ENCODE measurements at places on chromosomes 6 and 20.

- DNase-seq: no peak
Observed at GRCh38 chr6:96792561-96793190, 44.6 kb downstream of the GPR63 start.

DNA sequence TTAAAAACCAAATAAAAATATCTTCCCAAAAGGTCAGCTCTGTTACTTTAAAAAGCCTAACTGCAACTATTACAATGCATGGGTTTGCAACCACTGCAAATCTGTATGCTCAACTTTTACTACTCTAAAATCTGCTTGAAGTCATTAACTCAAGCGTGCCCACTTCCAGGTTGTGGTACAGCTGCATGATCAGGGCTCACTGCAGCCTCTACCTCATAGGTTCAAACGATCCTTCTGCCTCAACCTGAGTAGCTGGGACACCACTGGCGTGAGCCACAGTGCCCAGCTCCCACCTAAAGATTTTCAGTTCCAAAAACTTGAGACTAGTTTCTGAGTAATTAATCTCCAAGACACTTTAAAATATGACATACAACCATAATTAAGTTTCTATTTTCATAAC lies 8.2 kb downstream of the DIDO1 start:
- no peak for DNase-seq

DNA sequence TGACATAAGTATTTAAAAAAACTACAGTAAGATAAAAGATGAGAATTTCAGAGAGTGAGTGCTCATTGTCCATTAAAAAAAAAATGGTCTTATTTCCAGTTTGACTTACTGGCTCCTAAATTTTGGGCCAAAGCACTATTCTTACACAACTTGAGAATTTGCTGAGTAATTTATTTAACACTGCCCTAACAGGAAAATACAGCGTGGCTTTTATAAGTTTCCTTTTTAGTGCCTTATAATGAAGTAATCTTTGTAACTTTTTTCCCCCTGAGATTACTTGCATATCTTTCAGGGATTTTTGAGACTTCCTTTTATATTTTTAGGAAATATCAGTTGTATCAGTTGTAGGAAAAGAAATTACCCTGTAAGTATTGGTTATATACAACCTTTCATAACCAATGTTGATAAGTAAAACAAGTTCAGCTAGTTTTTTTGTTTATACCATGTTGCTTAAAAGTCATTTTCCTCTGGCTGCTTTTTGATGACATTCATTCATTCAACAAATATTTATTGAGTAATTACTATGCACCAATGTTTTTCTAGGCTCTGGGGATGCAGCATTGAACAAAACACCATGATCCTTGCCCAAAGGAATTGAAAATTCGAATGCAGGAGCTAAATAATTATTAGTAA lies 106.4 kb upstream of the SGK1 start:
- DNase-seq: no peak

DNA sequence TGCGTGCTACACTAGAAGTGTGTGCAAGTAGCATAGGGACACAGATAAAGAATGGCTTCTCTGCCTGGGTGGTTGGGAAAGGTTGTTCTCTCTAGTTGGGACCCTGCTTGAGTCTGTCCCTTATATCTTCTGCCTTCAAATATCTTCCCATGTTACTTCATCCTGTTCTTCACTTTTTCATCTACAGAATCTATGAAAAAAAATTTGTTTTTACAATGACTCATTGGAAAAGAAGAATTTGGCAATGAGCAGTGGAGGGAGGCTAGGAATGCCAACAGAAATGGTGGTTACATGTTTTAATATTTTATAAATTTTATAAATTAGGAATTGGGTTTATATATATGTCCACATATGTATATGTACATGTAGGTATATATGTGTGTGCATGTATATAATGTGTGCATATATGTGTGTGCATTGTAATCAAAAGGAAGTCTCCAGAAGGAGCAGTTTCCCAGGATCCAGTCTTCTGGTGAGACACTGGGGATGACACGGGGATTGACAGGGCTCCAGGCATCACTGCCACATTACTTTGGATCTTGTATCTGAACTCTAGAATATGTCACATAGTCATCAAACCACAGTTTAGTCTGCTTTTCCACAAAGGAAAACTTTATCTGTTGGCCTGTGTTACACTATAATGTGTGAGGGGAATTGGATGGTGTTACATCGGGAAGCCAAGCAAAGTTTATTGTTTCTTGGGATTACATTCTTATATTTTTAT lies 75.3 kb upstream of the RIPOR2 start:
- no peak for DNase-seq

GRCh38 chr6:83696674-83697073 lies 12.2 kb downstream of the SNAP91 start:
- no peak for DNase-seq

- DNase-seq: no peak
Observed at GRCh38 chr6:43725643-43726580, 38.3 kb upstream of the MRPS18A start.

GRCh38 chr20:16930656-16931055 lies 182.5 kb downstream of the OTOR start:
- no peak for DNase-seq

GRCh38 chr20:35329435-35330139 lies 37.4 kb upstream of the FAM83C start:
- DNase-seq: no peak

GRCh38 chr6:167564416-167565250 lies 239.7 kb downstream of the TTLL2 start:
- no peak for DNase-seq

- DNase-seq: no peak
Observed at GRCh38 chr6:13375360-13375878, 47.1 kb upstream of the TBC1D7 start.

- no peak for DNase-seq
Observed at GRCh38 chr6:53264915-53265607, 83.7 kb downstream of the ELOVL5 start.

DNA sequence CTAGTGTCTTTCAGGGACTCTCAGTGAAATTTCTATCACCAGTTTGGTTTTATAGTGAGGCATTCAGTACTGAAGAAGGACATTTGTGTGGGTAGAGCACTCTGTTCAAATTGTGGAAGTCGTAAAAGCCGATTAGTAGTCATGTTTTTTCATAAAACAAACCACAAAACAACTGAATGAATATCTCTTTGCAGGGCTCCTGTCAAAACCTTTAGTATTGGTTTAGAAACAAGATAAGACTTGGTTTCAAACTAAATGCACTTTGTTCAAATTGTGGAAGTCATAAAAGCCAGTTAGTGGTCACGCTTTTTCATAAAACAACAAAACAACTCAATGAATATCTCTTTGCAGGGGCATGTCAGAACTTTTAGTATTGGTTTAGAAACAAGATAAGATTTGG lies 23.8 kb downstream of the ADGRF4 start:
- DNase-seq: no peak

- no peak for DNase-seq
Observed at GRCh38 chr20:43863821-43864544, 50.7 kb upstream of the TOX2 start.

- DNase-seq: no peak
Observed at GRCh38 chr6:30091577-30092381, 16.2 kb upstream of the RNF39 start.

DNA sequence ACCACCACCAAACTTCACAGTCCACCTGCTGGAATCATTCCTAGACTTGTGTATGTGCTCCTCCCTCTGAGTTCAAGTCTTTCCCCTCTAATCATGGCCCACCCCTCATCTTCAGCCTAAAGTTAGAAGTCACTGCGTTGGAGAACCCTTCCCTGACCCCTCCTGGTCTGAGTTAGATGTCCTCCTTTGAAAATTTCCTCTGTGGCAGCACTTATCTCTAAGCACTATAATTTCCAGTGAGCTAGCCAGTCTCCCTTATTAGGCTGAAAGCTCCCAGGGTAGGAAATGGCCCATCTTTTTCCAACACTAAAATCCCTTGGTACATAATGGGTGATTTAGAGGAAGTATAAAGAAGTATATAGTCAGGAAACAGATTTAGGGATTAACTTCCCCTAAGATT lies 63.2 kb downstream of the SESN1 start:
- DNase-seq: no peak

DNA sequence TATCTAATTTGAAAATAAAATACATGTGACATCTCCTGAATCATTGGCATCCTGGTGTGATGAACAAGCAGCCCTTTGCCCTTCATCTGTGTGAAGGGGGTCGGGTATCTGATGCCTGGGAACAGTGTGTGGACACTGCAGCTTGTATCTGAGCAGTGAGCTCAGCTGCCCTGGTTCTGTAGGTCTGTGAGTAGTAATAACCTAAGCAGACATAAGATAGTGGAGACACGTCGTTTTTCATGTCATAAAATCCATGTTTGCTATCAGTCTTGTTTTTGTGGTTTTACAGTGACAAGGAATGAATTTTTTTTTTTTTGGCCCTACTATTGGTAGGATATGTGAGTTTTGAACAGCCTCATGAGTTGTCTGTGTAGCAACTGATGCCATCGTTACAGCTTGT lies 133.0 kb downstream of the JARID2 start:
- no peak for DNase-seq

DNA sequence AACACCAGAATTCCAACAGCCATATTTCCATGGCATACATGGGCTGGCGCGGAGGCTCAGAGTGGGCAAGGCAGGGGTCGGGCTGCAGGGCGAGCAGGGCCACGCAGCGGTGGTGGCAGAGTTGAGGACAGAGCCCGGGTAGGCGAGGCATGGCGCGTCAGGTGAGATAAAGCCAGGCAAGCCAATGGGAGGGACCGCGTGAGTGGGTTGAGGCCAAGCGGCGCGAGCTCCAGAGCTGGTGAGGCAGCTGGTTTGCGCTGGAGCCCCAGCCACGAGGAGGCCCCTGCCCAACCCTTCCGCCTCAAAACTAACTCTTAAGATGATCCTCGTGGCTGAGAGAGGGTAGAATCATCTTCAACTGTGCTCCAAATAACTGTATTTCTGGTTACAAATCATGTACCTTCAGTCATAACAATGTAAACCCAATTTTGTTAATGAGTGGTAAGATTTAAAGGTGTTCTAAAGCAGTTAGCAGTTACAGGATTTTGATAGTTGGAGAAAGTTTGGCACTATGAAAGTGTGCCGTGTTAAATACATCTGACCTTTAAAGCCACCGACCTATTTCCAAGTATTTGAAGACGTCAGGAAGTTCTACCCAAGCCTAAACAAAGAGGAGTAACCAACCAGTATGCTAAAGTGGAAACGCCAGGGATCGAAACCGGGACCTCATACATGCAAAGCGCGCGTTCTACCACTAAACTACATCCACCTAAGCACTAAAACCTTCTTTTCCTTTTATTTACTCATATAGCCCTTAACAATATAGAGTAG lies 107.9 kb downstream of the GPX5 start:
- no peak for DNase-seq

DNA sequence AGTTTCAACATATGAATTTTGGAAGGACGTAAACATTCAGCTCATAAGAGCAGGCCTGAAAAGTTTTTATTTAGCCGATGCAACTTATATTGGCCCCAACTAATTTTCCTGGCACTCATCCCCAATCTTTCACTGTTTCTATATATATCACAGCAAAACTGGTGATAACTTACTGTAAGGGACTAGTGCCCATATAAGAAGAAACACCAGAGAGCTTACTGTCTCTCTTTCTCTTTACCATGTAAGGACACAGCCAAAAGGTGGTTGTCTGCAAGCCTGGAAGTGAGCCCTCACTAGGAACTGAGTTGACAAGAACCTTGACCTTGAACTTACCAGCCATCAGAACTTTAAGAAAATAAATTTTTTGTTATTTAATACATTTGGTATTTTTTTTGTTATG lies 807.4 kb upstream of the CITED2 start:
- no peak for DNase-seq

GRCh38 chr6:49551078-49551865 lies 804 bp downstream of the C6orf141 start:
- no peak for DNase-seq

- no peak for DNase-seq
Observed at GRCh38 chr6:149363154-149363553, 36.9 kb upstream of the SUMO4 start.

- DNase-seq: no peak
Observed at GRCh38 chr6:135675862-135676261, 175.6 kb upstream of the PDE7B start.

DNA sequence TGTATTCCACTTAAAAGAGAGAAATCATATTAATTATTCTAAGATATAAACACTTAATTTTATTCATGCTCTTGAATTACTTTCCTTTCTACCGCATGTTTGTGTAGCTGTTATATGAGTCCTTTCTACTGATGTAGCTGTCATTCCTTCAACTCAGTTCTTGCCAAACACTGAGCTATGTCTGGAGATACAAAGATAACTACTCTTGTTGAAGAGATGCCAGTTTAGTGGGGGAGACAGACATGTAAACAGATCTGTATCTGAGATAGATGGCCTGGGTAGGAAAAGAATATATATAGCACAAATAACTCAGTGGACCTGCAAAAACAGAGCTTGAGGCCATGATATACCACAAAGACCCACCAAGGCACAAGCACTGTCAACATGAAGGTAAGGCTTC lies 157.3 kb downstream of the BTBD9 start:
- no peak for DNase-seq

DNA sequence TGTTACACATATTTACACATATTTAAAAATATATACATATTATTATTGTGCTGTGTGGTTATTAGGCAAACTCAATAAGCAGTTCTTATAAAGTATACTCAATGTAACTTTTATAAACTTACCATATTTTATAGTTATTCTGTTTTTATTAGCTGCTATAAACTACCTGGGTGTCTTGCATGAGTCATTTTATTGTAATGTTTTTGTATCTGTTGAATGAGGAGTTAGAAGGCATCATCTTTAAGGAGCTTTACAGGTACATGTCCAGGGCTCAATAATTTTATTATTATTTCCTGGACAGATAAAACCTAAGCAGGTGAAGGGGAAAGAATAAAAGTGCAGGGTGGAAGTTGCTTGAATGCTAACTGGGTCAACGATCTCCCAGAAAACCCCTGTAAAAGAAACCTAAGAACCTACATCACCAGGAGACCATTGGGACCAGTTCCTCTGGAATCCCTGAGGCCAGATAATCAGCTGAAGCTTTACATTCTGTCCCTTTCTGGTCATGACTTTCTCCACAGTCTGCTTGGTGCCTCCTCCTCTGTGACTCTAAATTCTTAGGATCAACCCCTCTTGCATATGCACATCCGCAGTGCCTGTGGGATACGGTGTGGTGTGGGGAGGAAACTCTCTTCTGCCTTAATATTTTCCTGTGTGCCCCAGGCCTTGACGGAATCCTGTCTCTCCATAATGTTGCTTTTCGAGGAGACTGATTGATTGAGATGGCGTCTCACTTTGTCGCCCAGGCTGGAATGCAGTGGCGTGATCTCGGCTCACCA lies 38.0 kb downstream of the TRIM38 start:
- no peak for DNase-seq

DNA sequence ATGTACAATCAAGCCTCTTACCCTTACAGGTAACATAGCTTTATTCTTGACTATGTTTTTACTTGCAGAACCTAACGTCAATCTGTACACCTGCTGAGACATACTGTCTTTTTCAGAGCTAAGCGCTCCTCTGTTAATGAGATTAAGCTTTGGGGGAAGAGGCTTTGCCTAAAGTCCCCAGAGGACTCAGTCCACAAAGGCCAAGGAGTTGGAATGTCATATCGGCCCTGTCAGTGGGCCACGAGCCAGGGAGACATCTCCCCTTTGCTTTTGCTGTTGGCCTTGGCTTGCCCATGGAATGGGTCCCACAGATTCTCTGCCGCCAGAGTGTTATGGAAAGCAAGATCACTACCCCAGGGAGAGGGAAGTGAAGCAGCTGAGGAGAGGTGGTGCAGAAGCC lies 64.1 kb upstream of the SOX4 start:
- no peak for DNase-seq

- DNase-seq: no peak
Observed at GRCh38 chr20:22452442-22453011, 131.8 kb downstream of the FOXA2 start.

- DNase-seq: no peak
Observed at GRCh38 chr6:167047554-167047953, 48.4 kb downstream of the CEP43 start.
